Chondrocyte (in vitro differentiated cells): ENCODE measurements at places on chromosomes 13 and 19. TPM values are rescaled to one million over a fixed set of nuclear protein-coding genes. Genes with fewer than 3 reads are reported as not detected.

Gene FGF22
- not detected in 3 replicates for total RNA-seq

DNA sequence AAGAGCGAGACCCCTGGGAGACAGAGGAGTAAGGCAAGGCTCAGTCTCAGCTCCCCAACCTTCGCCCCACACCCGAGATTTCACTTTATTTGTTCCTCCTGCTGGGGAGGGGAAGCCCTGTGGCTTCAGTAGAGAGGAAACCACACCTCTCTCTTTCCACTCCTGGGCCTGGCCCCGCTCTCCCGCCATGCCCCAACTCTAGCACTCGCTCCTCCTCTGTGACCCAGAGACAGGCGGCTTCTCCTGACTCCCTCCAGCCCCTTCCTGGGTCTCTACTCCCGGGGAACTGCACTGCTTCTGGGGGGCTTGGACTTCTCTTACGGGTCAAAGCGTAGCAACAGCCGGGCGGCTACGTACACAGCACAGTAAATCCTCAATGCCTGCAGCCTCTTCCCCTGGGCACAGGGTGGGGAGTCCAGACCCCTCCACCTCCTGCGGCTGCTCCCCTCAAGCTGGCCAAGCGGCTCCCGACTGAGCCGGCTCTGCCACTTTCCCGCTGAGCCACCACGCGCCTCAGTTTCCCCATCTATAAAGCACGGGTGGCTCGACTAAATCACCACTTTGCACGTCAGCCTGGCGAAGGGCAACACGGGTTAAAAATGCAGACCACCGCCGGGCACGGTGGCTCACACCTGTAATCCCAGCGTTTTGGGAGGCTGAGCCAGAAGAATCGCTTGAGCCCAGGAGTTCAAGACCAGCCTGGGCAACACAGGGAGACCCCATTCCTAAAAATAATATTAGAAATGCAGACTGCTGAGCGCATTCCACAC lies 1.4 kb downstream of the RNF126 start:
- no peaks in the 10 kb centered on the region for H3K27me3 ChIP-seq
- H3K36me3 ChIP-seq = no peaks in the 10 kb centered on the region
- no peak for DNase-seq
- H3K4me3 ChIP-seq = peak overlapping the region; percentile 78
- peaks cover 40% of the 10 kb centered on the region for H3K4me1 ChIP-seq

Gene CPT1C
- total RNA-seq = 26.3 to 30.7 TPM (median 27.3 TPM) in 3 replicates

Gene ZGLP1
- 3.4 to 6.2 TPM (median 4.3 TPM) in 3 replicates for total RNA-seq

GRCh38 chr19:34365463-34366401 lies 736 bp downstream of the GPI start:
- peaks cover 25% of the 10 kb centered on the region for H3K4me1 ChIP-seq
- no peaks in the 10 kb centered on the region for H3K27me3 ChIP-seq
- peaks cover 21% of the 10 kb centered on the region for H3K36me3 ChIP-seq
- H3K27ac ChIP-seq = peak overlapping the region; percentile 60
- no peak for DNase-seq
- peak overlapping the region; percentile 97 for H3K4me3 ChIP-seq

- no peak overlapping the region for H3K27ac ChIP-seq
- H3K36me3 ChIP-seq = no peaks in the 10 kb centered on the region
- DNase-seq = no peak
- no peak overlapping the region for H3K4me3 ChIP-seq
- H3K4me1 ChIP-seq = peaks cover 11% of the 10 kb centered on the region
These were observed 81.2 kb upstream of the STK24 start for GRCh38 chr13:98658131-98658530.
